Hypothalamus (tissue), 51 donors: ENCODE measurements at places on chromosomes 3 and 15.

DNA sequence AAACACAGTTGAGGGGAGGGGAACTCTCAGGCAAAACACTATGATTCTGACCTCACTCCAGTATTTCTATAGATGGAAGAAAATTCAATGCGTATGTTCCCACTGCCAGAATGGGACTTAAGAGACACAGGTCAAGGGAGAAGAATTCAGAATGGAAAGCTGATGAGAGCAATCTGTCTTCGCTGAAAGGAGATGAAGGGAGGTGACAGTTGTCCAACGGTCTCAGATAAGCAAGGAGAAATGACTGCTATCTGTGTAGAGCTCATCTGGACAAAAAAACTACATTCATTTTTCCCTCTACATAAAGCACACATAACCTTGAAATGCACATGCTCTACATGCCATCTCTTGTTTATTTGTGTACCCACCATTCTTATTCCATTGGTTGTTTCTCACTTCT lies 405.1 kb downstream of the LSAMP start:
- no peak for DNase-seq

DNA sequence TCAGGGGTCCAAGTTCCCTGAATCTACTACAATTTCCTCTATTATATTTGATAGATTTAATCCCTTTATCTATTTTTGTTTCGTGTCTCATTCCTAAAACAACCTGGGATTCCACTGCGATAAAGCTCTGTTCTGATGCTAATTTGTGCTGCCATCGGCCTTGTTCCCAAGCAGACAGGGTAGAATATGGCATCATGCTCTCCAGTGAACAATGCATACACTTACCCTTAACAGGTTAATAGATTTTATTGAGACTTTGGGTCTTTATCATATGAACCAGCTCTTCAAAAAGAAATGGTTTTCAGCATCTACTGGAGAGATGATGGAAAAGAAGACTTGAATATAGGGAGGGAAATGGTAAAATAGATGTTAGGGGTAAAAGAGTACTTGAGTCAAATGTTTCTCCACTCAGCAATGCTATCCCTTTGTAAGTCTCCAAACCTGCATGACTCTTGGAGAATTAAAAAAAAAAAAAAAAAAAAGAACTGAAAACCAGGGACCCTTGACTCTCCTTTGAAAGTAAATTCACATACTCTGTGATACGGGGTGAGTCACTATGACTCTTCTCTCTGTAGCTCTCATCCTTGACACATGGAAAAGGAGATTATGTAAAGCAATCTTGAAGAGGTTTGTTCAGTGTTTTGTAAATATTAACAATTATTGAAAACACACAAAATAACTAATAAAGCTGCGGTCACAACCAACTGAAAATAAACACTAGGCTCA lies 268.8 kb downstream of the ZBTB20 start:
- DNase-seq, result no peak

- no peak for DNase-seq
Observed at GRCh38 chr15:98737721-98738120, 89.4 kb downstream of the IGF1R start.

GRCh38 chr15:60889491-60889890 lies 339.6 kb downstream of the RORA start:
- no peak for DNase-seq

GRCh38 chr3:164416491-164417222 lies 661.6 kb downstream of the SI start:
- no peak for DNase-seq

GRCh38 chr3:192284443-192285072 lies 442.8 kb downstream of the FGF12 start:
- DNase-seq, result no peak

- no peak for DNase-seq
Observed at GRCh38 chr3:183247011-183247589, 6.0 kb upstream of the B3GNT5 start.

DNA sequence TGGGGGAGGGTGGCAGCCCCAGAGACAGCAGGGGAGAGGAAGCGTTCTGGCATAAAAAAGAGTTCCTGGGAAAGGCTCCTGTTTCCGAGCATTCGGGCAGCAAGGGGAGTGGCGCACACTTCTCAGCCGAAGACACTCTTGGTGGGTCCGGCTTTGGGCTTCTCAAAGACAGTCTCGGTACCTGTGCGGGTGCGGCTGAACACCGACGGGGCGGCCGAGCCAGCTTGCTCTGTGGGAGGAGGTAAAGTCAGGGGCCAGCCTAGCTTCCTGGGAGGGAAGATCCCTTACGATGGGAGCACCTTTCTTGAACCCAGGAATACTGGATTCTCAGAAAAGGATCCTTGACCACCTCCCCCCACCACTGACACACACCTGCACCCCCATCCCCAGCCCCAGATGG lies 1.6 kb downstream of the MUSTN1 start:
- DNase-seq, result no peak

DNA sequence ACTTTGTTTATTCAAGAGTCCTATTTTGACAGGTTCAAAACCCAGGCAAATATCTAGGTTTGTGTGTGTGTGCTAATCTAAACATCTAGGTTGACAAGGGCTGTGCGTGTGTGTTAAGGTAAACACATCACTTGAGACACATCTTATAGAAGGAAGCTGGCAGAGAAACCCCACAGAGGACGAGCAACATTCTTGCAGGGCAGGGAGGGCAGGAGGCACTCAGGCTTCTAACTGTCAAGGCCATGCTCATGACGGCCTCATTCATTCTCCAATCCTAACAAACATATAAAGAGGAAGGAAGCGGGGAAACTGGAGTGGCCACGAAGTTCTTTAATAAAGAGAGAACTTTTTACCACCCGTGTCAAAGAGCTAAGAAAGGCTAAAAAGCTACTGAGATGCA lies 43.4 kb downstream of the SLCO2A1 start:
- no peak for DNase-seq

DNA sequence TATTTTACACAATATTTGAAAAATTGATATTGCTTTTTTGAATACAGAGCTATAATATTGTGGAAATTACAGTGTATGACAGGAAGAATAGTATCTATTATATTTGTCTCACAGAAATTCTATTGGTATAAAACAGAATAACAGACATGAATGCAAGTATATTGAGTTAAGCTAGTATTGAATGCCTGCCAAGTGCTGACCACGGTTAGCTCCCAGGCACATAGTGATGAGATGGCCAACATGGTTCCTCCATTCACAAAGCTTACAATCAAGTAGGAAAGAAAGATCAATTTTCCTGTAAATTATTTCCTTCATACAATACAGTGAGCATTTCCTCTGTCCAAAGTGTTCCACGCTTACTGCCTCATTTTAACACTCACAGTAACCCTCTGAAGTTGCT lies 67.6 kb downstream of the TP63 start:
- DNase-seq, result no peak

DNA sequence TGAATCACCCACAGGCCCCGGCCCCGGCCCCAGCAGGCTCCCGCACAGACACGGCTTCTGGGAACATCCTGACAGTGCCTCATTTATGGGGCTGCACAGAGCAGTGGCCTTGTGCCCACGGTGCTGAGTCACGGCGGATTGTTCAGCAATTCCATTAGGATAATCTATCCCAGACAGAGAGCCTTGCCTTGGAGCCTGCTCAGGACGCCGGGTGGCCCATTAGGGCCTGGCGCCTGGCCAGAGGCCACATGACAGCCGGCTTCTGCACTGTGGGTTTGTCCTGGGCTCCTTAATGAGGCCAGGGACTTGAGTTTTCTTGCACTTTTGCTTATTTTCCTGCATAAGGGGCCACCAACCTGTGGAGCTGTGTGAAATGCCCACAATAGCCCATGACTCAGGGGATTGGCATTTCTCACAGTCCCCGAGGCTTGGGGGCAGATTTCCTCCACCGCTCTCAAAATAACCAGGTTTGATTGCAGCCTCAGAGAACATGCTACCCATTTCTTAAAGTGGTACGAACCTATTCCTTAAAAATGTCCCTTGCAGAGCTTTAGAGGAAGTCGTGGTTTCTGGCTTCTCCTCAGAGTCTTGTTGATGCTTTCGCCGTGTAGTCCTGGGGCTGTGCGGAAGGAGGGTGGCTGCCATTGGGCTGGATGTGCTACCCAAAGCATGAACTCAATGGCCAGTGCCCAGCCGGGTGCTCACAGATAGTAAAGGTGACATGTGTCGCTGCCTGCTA lies 19.0 kb downstream of the SYNM start:
- DNase-seq, result peak; percentile 88

GRCh38 chr3:24526640-24527212 lies 32.1 kb upstream of the THRB start:
- DNase-seq, result no peak

- no peak for DNase-seq
Observed at GRCh38 chr15:90013503-90013937, 12.4 kb downstream of the ZNF710 start.

GRCh38 chr3:32456429-32457130 lies 46.1 kb downstream of the CMTM6 start:
- no peak for DNase-seq

- DNase-seq, result no peak
Observed at GRCh38 chr3:58175437-58176184, 35.2 kb downstream of the DNASE1L3 start.

GRCh38 chr3:102129760-102130608 lies 280.7 kb downstream of the NFKBIZ start:
- no peak for DNase-seq
